ENCODE measurements at places on chromosomes 4 and X.

- no peak for DNase-seq
These were observed 4.2 kb upstream of the SLC9A6 start for GRCh38 chrX:135981010-135981409.

DNA sequence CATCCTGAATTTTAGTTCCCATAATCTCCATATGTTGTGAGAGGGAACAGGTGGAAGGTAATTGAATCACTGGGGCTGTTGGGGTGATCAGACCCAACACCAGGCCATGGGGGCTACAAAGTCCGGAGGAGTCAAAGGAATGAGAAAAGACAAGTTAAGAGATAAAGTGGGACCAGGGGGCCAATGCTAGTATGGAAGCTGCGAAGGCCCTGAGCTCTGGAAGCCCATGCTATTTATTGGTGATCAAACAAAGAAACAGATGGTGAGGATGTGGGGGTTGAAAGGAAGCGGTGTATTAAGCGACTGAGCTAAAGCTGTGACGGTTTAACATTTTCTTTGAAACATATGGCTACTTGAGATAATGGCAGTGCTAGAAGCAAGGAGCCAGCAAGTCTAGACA is 132.8 kb downstream of the PDGFC start:
- no peak for DNase-seq

DNA sequence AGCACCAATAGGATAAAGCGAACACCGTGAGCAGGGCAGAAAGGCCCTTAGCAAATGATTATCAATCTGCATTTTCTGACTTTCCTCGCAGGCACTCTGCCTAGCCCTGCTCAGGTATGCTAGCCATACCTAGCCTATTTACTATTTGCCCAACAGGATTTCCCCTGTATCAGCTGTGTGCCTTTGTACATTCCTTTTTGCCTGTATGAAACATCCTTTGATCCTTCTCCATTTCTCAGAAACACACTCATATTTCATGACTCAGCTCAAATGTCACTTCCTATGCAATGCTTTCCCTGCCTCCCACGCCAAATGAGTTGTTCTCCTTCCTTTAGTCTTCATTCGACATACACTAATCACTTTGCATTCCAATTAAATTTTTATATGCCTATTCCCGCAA is 37.2 kb downstream of the PCDH7 start:
- DNase-seq, result no peak

DNA sequence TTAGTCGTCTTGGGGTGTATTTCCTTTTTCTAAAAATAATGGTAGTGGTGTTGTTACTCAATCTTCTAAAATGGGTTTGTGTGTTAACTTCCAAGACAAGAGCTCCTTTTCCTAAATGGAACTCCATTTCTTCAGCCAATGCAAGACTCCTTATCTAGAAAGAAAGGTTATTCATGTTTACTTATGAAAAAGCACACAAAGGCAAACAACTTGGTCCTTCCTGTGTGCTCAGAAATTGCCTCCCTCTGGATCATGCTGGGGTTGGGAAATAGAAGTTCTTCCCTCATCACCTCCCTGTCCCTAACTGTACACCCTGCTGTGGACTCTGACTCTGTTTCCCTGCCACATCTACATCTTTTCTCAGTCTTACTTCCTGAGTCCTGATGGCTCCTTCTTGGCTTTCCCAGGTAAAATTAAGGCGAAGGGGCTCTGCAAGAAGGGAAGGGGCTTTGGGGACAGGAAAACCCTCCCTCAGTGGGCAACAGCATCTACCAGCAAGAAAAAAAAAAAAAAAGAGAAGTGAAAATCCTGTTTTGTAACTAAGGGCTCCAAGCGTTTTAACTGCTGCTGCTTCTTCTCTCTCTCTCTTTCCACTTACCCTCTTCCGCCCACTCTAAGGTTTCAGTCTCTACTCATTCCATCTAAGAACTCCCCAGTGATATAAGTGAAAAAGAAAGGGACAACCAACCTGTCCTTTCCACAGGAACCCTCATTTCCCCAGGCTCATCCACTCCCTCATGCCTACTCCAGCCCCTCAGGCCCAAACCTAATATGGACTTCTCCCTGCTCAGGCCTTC is 19.8 kb upstream of the TASL start:
- DNase-seq, result no peak

DNA sequence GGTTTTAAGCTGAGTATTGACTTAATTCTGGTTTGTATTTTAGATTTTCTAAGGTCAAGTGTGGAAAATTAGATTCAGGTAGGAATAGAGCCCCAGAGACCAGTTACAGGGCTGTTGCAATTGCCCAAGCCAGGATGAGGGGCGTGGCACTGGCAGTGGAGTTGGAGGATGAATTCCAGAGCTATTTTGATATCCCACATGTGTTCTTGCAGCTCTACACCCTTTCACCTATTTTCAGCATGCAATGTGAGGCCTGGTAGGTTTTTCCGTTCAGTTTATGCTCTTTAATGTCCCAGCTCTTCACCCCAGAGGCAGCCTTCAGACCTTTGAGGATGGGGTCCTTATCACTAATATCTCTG is 17.9 kb upstream of the OGT start:
- no peak for DNase-seq

DNA sequence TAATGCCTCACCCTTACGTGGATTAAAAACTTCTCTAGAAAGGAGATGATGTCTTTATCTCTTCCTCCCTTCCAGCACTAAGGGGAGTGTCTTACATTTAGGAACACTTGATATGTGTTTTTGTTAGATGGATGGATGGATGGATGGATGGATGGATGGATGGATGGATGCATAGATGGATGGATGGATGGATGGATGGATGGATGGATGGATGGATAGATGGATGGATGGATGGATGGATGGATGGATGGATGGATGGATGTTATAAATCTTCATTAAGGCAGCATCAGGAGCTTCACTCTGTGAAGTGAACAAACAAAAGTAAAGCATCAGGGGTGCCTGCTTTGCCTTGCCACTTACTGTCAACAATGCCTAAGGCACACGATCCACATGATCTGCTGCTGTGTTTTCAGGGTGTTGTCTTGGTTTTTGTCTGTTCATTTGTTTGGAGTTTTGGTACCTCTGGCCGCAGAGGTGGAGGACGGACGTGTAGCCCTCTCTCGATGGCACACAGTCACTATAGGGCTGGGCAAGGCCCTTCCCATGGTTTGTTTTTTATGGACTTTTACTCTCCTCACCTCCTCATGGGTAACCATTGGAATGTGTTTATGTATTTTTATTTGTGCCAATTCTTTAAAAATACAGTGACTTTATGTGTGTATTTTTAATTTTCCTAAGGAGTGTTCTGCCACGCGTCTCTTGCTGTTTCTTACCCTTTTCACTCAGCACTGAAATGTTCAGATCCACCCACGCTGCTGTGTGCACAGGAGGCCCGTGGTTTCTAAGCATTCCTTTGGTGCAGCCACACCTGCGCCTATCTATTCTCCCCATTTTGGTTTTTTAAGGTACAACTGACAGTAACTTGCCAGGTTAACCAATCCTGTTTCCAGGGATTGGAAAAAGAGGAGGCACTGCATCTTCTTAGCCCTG is 91.8 kb upstream of the ENPP6 start:
- DNase-seq, result no peak

DNA sequence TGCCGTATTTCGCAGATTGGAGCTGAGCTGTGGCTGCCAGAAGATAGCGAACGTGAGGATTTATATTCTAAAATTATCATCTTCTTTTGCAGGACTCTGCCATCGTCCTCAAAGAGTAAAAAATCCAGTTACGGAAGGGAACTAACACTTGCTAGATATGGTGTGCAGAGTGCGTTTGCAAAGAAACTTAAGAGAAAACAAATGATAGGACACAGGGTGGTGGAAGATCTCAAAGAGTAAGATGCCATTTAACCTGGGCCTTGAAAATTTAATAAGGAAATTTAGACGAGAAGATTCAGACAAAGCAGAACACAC is 566 bp downstream of the LARP7 start:
- no peak for DNase-seq

DNA sequence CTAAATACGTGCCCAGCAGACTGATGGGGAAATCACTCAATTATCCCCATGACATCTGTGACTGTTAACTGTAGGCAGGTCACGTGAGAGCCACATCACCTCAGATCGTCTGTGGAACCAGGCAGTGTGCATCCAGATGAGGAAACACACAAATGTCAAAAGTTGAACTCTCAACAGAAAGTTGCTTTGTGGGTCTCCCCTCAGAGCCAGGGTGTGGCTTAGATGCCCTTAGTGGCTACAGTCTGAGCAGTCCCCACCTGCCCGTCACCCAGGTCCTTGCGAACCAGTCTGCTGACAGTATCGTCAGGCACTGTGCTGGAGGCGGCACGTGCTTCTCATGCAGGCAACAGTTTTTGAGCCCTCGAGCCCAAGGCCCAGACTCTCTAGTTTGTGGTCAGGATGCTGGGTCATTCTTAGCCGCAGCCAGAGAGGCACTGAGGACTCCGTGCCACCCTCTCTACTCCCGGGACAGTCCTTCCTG is 10.8 kb downstream of the TMEM187 start:
- DNase-seq, result no peak

DNA sequence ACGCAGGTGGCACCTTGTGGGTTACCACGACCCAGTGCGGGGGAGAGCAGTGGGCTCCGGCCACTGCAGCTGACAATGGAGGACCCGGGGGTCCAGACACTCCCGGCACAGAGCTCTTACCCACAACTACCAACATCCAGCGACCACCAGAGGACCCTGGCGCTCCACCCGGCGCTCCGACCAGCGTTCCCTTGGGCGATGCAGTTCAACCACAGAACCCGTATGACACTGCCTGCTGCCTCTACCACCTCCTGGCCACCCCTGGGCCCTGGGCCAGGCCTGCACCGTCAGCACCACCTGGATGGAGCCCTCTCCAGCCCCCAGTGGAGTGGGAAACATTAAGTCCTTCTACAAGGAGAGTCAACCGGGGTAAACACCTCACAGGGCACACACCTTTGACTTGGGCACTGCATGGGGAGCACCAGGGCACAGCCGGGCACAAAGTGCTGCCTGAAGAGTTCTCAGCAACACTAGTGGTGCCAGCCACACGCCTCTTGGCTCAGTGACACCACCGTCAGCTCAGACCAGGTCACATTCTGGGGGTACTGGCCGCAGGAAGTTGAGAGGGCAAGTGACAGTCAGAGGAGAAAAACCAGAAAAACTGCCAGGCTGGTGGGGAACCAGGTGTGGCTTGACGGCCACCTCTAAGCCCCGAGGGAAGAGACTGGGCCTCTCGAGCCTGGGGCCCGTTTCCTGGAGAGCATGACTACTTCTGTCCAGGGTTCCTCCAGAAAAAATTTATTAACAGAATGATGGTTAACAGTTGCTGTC is 2.6 kb downstream of the CTBP1 start:
- DNase-seq, result no peak

- no peak for DNase-seq
These were observed 704.4 kb upstream of the AMOT start for GRCh38 chrX:113545040-113545439.

- DNase-seq, result no peak
These were observed 30.0 kb downstream of the SHROOM2 start for GRCh38 chrX:9816084-9816700.

- DNase-seq, result no peak
These were observed 2268.1 kb downstream of the PCDH7 start for GRCh38 chr4:32988165-32988811.

DNA sequence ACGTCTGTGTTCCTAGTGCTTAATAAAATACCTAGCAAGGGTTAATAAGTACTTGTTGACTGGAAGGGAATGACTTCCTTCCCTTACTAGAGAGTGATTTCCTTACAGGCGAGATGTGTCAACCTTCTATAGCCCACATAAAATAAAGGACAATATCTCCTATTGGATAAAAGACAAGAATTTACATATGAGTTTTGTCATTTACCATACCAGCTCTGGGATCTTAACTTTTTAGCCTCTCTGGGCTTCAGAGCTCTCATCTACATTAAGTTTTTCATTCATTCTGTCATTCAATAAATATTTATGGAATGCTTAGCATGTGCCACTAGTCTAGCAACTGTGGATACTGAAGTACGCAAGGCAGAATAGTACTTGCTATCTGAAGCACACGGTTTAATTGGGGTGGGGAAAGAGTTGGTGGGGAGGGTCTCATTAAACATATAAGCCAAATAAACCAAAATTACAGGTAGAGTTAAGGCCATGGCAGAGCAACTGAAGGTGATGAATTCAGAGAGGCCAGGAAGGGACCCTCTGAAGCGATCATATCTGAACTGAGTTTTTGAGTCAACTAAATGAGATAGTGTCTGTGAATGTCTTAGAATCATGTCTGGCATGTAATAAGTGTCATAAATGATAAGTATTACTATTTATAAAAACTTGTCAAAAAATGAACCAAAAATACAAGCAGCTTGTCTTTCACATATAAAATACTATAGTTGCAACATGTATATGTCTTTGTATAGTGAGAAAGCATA is 91.6 kb upstream of the BMP2K start:
- DNase-seq, result no peak

GRCh38 chr4:8846046-8846720 is 25.5 kb downstream of the HMX1 start:
- no peak for DNase-seq

GRCh38 chr4:10088135-10089010 is 28.2 kb downstream of the WDR1 start:
- no peak for DNase-seq

DNA sequence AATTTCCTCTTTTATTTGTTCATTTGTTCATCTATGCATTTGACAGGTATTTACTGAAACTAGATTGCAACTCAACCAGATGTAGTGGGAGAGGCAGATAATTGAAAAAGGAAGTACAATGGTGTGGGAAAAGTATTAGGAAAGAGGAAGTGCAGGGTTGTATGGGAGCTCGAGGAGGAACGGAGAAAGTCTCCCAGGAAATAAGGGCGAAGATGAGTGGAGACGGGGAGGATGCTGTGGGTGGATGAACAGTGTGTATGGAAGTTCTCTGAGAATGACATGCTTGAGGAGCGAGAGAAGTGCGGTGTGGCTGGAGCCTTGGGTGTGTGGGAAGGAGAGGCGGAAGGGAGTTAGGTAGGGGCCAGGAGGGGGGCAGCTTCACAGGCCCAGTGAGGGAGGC is 87.5 kb upstream of the DHX15 start:
- no peak for DNase-seq

GRCh38 chr4:153661215-153661822 is 22.8 kb upstream of the TLR2 start:
- DNase-seq, result no peak

- no peak for DNase-seq
These were observed 178.8 kb downstream of the SNCA start for GRCh38 chr4:89657931-89658700.

DNA sequence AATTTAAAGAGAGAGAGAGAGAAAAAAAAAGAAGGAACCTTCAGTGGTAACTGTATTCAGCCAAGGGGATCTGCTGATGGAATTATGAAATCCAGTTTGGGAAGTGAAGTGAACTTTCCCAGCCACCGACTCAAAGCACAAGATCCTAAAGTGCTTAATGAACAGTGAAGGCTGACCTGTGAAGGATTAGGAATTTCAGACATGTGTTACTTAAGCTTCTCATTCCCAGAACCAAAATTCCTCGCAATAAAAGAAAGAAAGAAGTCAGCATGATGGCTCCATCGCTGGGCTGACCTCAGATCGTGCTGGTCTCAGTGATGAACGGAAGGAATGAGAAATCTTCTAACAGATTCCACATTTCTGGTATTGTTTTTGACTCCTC is 135.2 kb downstream of the ARSF start:
- DNase-seq, result no peak

GRCh38 chr4:183348136-183348535 is 25.9 kb upstream of the CLDN24 start:
- DNase-seq, result no peak

- DNase-seq, result no peak
These were observed 16.4 kb downstream of the TCEANC start for GRCh38 chrX:13669246-13669737.

GRCh38 chrX:115177932-115178331 is 11.3 kb upstream of the RBMXL3 start:
- no peak for DNase-seq
